ENCODE measurements at places on chromosomes 6 and 20.

DNA sequence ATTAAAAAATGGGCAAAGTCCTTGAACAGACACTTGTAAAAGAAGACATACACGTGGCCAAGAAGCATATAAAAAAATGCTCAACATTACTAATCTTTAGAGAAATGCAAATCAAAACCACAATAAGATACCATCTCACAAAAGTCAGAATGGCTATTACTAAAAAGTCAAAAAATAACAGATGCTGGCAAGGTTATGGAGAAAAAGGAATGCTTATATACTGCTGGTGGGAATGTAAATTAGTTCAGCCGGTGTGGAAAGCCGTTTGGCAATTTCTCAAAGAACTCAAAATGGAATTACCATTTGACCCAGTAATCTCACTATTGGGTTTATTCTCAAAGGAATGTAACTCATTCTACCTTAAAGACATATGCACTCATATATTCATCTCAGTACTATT is 166.6 kb downstream of the KHDC1L start:
- no peak for DNase-seq

- no peak for DNase-seq
These were observed 37.8 kb downstream of the DUSP22 start for GRCh38 chr6:329888-330691.

DNA sequence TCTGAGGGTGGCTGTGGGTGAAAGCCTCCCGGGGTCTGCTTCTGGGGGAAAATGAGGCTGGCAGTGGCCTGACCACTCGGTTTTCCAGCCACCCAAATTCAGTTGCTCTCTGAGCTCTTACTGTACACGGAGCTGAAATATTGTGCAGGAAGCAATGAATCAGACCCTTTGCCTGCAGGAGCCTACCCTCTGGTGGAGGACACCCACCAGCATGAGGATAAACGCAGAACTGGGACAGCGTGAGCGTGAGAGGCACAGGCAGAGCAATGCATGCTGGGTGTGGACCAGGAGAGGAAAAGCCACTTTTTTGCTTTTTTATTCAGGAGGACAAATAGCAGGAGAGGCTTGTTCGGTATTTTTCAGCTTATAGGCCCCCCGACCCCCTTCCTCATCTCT is 298.0 kb downstream of the QKI start:
- DNase-seq, result no peak

DNA sequence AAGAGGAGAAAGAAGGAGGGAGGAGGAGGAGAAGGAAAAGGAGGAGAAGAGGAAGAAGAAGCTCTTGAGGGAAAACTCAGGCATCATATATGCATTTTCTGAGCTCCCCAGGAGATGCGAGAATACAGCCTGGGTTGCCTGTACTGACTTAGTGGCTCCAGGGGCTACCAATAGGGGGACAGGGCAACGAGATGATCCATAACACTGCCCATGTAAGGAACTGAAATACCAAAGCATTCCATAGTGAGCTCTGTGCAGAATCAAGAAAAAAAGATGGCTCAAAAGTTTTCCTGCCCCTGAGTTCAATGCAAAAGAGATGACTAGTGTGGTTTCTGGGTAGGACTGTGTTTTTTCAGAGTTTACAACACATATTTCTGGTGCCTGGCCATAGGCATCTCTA is 258.7 kb downstream of the ALDH8A1 start:
- DNase-seq, result no peak

- DNase-seq, result no peak
These were observed 196.3 kb upstream of the UST start for GRCh38 chr6:148550569-148550968.

DNA sequence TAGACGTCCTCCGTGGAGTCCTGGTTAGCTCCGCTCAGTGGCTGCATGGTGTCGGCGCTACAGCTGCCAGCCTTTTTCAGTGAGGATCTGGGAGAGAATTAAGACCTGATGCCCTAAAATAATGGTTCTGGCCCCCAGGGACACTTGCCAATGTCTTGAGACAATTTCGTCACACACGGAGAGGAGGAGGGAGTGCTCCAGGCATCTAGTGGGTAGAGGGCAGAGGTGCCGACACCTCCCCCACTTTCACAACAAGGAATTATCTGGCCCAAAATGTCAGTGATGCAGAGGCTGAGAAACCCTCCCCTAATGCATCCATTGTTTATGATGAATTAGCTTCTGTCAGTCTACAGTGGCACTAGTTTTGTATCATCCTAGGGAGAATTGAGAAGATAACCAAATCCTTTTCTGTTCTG is 24.4 kb downstream of the TMEM181 start:
- no peak for DNase-seq

GRCh38 chr6:110147870-110148269 is 31.6 kb downstream of the WASF1 start:
- no peak for DNase-seq

GRCh38 chr6:40287296-40287850 is 299.8 kb downstream of the LRFN2 start:
- DNase-seq, result no peak

All from RKO (cell line).